ENCODE measurements at places on chromosomes 1 and 21. TPM values are rescaled to one million over a fixed set of nuclear protein-coding genes. Genes with fewer than 3 reads are reported as not detected.

The E2F2 gene
- total RNA-seq = 0.17 TPM

The ZNF697 gene
- 7.9 TPM for total RNA-seq

The CELA3B gene
- not detected for total RNA-seq

The PSMG1 gene
- total RNA-seq = 50.0 TPM

The EPHA10 gene
- not detected for total RNA-seq

The GBP6 gene
- 0.15 TPM for total RNA-seq

The RNU1-2 gene
- under 0.01 TPM for total RNA-seq

The KIF14 gene
- total RNA-seq = 16.0 TPM

The INSRR gene
- total RNA-seq = not detected

The IFNLR1 gene
- not detected for total RNA-seq

The IL22RA1 gene
- 0.17 TPM for total RNA-seq

The ACOT11 gene
- 7.6 TPM for total RNA-seq

The C1orf56 gene
- 1.7 TPM for total RNA-seq

The LRRC38 gene
- not detected for total RNA-seq

The HMGCS2 gene
- not detected for total RNA-seq
